ENCODE measurements at places on chromosomes 4 and X.
A peak's percentile ranks its signal among the peaks of the same experiment; 100 is the strongest.

- DNase-seq = no peak
These were observed 13.1 kb downstream of the ARX start for GRCh38 chrX:25002661-25003020.

DNA sequence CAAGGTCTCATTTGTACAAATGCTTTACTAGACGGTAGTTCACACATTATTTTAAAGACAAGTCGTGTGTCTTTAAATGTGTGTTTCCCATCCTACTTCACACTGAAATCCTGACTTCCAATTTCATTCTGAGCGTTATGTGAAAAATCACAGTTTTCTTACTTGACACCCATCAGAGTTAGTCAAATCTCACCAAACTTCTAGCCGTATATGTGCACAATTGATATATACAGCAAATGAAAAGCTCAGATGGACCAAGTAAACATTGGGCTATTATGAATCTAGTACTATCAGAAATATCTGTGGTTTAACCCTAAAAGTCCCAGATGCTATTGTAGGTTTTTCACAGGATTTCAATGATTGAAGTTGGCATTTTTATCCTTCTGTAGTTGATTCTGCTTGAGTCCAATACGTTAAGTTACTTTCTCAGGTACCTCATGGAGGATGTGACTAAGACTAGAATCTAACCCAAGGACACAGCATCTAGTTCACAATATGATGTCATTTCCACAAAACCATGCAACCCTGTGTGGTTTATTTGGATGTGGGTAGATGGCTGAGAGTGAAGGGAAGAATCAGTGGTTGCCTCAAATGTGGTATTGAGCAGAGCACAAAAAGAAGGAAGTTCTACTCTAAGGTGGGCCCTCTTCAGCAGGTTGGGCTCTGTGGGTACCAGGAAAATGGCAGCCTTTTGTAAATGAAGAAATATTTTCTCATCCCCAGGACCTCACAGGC is 22.1 kb upstream of the TRIM60 start:
- DNase-seq = no peak

DNA sequence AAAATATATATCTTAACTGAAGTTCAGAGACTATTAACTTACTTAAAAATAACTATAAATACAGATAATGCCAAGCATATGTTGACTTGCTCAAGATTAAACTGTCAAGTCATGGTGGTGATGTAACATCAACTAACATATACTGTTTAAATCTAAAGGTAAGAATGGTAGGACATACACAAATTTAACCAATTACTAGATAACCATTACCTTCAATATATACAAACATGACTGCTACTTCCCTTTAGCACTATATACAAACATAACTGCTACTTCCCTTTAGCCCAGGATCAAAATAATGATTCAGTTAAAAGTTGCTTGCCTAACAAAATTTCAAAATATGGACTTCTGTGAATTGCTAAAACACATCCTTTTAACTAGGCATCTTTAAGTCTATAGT is 14.9 kb downstream of the HNRNPD start:
- DNase-seq = no peak

- no peak for DNase-seq
These were observed 79.6 kb downstream of the CCKAR start for GRCh38 chr4:26410385-26411293.

- DNase-seq = no peak
These were observed 662 bp downstream of the APBB2 start for GRCh38 chr4:41213625-41214135.

GRCh38 chrX:36856849-36857248 is 151.3 kb upstream of the FAM47C start:
- no peak for DNase-seq

GRCh38 chr4:111501946-111502345 is 643.3 kb upstream of the FAM241A start:
- no peak for DNase-seq

DNA sequence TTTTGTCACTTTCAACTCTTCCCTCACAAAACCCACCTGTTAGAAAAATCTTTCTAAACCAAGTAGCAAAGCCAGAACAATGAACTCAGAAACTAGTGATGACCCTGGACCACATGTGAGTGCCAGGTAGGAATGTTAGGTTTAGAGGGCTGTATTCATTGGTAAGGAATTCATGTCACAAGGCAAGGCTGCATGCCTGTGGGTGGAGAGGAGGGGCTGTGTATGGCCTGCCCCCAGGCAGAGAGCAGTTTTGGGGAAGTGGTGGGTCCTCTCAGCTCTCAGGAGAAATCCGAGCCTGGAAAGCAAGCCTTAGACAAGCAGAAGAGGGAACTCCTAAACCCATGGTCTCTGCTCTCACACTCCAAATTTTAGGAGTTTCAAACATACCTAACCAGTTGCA is 2.4 kb downstream of the RNF175 start:
- no peak for DNase-seq

DNA sequence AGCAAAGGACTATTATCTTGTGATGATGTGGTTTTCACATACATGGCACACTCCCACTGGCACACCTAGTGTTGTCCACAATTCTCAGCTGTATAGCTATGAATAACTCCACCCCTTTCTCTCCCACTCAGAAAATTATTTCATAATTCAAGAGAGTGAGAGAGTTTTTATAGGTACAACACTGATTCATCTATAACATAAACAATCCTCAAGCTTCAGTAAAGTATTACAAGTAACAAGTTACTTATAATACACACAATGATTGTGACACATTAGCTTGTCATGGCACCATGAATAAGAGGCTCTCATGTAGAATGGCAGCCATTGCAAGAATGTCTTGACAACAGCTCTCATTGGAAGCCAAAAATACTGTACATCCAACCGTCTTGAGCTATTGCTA is 43.9 kb downstream of the RAB40A start:
- no peak for DNase-seq

GRCh38 chr4:120155287-120155686 is 88.6 kb upstream of the MAD2L1 start:
- no peak for DNase-seq

- DNase-seq = no peak
These were observed 5.3 kb downstream of the YIPF7 start for GRCh38 chr4:44646151-44646550.

DNA sequence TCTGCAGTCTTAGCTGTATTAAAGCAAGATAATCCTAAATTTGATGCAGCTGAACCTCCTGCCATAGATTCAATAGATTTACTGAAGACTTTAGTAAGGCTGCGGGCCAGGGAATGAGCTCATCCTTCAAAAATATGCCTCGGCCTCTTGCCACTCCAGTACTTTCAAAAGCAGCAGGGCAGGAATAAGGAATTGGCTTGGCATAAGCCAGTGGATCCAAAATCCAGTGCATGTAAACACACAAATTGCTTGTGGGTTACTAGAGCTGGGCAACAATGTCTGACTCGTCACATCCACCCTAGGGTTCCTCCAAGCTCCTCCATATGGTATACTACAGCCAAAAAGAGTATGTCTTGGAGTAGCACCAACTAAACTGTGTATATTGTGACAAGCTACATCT is 165.0 kb downstream of the AMELX start:
- no peak for DNase-seq

- DNase-seq = peak; percentile 54
These were observed 56.9 kb upstream of the TADA2B start for GRCh38 chr4:6986072-6986780.

GRCh38 chrX:155577682-155578081 is 35.1 kb downstream of the TMLHE start:
- DNase-seq = no peak

DNA sequence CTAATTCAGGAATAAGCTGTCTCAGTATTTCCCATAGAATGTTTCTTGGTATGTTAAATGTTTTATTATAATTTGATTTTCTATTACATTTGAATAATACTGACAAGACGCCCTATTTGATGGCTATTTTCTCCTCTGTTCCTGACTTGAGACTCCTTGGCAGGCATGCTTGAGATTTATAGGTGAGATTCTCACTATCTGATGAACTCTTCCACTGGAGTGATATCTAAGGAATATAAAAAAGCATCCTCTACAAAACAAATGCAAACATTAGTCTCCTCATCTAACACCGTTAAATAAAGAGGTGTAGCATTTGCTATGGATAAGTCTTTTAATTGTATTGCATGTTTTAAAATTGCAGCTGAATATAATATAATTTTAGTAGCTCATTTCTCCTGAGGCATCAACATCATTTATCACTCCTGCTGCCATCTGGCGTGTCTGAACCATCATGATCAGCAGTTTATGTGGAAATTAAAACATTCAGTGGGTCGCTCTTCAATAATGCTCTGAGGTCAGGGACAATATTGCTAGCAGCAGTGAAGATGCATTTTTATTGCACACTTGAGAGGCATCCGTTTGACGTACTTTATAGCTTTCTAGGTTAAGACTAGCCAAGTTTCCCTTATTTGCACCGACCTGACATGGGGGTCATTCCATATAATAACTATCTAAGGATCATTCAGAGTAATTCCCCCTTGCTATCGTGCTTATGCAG is 210.4 kb upstream of the GALNTL6 start:
- no peak for DNase-seq

- no peak for DNase-seq
These were observed 19.7 kb downstream of the SPIN3 start for GRCh38 chrX:56975611-56976010.

DNA sequence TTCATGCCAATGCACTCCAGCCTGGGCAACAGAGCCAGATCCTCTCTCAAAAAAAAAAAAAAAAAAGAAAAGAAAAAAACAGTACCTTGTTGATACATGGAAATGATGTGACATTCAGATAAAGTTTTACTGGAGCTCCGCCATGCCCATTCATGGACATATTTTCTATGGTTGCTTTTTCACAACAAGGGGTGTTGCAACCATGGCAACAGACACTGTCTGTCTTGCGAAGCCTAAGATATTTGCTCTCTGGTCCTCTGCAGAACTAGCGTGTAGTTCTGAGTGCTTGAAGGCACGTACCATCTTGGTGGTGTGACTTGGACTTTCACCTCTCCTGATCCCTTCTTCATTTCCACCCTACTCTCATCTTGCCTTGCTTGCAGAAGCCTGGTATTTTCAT is 53.2 kb downstream of the TBL1X start:
- no peak for DNase-seq

DNA sequence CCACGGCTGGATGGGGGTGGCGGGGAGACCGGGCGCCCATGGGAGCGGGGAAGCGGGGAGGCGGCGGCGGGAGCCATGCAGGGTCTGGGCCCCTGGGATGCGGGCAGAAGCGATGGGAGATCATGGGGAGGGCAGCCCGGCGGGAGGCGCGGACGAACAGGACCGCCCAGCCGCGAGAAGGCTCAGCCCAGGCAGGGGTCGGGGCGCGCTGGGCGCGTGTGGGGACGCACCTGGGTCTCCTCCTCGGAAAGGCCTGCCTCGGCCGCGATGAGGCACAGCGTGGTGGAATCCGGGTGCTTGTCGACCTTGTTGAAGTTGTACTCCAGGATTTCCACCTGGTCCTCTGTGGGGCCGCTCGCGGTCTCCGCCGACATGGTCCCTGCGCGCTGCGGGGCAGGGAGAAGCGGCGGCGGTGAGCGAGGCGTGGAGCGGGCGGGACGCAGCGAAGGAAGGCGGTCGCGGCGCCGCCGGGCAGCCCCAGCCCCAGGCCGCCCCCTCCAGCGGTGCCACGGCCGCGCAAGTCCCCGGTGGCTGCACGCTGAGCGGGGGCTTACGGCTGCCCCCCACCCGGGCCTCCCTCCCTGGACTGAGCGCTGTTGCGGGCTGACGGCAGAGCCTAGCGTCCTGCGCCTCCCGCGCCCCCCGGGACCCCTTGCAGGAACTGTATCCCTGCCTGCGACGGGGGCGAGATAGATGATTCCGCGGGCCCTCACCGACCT is 25.3 kb downstream of the HOPX start:
- no peak for DNase-seq

- no peak for DNase-seq
These were observed 167.8 kb downstream of the AFAP1 start for GRCh38 chr4:7771541-7772507.

GRCh38 chr4:7607156-7607910 is 172.6 kb upstream of the PSAPL1 start:
- DNase-seq = no peak

- no peak for DNase-seq
These were observed 70.8 kb upstream of the BCOR start for GRCh38 chrX:40168480-40169011.

DNA sequence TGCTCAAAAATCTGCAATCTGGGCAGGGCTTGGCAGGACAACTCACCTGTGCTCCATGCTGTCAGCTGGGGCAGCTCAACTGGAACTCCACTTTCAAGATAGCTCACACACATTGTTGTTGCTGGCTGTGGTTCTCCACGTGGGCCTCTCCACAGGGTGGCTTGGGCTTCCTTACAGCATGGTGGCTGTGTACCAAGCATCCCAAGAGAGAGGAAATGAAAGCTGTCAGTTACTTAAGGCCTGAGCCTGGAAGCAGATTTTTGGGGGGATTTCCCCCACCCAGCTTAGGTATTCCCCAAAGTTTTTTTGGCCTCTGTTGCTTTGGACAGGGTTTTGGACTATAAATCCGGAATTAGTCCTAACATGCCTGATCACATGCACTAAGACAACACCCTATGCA is 81.0 kb downstream of the BCOR start:
- DNase-seq = no peak

- DNase-seq = no peak
These were observed 268.9 kb downstream of the C4orf33 start for GRCh38 chr4:129364747-129365452.

GRCh38 chrX:36102425-36102824 is 182.9 kb downstream of the CFAP47 start:
- no peak for DNase-seq

- no peak for DNase-seq
These were observed 102.4 kb upstream of the TBL1X start for GRCh38 chrX:9362363-9362928.

DNA sequence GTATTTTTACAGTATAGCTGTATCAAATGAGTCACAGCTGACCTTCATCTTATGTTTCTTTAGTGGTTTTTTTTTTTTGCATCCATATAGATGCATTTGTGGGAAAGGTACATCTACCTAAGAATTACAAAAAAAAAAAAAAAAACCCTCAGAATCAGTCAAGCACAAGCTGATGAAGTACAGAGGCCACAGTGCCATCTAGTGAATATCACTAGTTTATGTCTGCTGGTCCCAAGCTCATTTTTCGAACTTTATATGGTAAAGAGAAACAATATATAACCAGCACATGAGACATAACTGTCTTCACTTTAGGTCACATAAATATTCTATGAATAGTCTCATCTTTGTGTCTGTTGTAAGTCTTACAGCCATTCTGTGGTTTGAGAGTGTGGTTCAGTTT is 220.1 kb downstream of the DLG3 start:
- peak; percentile 13 for DNase-seq

DNA sequence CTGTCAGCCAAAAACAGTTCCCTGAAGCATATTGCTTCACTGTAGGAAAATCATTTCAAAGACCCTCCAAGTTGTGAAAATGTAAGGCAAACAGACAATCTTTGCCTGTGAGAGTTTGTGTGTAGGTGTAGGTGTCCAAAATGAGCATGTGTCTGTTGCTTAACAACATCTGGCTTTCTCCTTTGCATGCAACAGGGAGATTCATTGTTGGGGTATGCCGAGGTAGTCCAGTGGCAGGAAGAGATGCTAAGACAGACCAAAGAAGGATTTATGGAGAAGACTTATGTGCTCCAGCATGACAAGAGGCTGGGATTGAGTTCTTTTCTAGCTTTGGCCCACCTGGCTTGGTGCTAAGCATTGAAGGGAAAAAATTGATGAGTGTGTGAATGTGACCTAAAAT is 29.8 kb upstream of the SMAD1 start:
- DNase-seq = no peak

All from amniotic stem cell (primary cell).